ENCODE measurements at places on chromosomes 2 and 18.

- no peak for DNase-seq
These were observed 98.6 kb downstream of the GALNT1 start for GRCh38 chr18:35680139-35680551.

GRCh38 chr2:181998041-181998835 is 12.6 kb downstream of the PPP1R1C start:
- DNase-seq, result no peak

DNA sequence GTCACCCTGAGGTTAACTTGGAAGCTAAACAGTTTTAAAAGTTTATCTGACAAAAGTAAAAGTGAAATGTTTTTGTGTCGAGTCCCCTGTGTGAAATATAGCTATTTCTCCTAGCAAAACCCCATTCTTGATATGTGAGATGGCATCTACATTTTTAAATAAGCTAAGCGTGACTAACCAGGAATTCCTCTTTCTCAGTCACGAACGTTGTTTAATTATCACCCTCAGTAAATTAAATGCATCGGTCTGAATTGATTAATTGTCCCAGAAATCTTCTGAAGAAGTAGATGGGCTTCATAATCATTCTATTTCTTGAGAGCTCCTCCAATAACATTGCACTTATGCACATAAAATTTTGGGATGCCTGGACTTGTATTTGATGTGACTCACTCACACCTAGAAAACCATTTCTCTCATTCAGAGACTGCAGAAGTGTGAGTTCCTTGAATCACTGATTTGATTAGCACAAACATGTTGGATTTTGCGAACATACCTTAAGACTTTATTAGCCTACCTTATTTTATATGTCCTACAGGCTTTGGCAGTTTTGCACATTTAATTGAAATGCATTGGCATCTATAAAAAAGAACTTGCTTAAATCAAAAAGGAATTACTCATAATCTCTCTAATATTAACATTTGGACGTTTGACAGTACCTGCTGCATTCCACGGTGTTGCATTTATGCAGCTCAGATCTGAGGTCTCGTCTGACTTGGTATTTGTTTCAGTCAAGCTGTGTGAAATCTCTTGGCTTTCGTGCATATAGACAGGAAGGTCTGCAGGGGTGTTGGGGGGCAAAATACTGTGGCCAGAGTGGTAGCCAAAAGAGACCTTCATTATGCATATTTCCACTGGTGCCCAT is 475.2 kb downstream of the EPHA4 start:
- peak; percentile 50 for DNase-seq

DNA sequence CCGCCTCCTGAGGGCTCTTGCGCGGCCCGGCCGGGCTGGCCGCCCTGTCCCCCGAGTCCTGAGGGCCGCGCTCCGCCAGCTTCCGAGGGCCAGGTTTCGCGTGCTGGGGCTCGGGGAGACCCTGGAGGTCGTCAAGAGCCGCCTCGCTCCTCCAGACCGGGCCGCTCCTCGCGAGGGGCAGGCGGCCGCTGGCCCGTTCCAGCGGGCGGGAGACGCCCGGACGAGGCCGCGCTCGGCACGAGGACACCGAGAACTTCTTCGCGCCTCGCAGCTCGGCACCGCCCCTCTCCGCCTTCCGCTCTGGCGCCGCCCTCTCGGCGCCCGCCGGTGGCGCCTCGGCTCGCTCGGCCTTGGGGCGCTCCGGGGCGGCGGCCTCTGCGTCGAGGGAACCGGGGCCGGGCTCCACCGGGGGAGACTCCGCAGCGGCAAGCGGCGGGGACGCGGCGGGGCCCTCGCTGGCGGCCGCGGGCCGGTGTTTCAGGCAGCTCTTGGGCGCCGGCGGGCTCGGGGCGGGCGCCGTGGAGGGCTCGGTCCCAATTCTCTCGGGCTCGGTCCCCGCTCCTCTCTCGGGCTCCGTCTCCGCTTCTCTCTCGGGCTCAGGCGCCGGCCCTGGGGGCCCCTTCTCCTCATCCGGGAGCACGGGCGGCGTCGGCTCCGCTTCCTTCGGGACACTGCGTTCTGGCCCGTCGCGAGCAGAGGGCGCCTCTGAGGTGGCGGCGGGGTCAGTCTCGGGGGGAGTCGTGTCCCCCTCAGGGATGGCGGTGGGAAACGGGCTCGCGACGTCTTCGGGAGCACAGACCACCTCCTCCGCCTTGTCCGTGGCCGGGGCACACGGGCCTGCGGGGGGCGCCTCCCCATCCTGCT is 91.6 kb upstream of the MGAT4A start:
- peak; percentile 38 for DNase-seq

GRCh38 chr2:239266779-239267287 is 134.0 kb downstream of the HDAC4 start:
- DNase-seq, result no peak

GRCh38 chr2:120659275-120659977 is 76.2 kb upstream of the GLI2 start:
- DNase-seq, result no peak

- DNase-seq, result no peak
These were observed 29.3 kb upstream of the CYP20A1 start for GRCh38 chr2:203209538-203209937.

DNA sequence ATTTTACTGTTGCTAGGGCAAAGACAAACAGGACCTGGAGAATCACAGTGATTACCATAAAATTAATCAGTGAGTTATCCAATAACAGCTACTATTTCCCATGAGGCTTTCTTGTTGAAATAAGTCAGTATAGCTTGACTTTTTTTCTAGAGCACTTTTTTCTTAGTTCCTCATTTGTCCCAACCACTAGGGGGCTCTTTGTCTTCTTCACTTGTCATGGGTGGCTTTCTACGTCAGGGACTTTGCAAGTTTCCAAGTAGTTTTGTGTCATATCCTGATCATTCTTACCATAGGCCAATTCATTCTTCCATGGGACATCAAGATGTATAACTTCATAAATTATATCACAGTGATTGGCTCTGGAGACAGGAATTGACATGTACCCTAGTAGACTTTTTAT is 1019.6 kb upstream of the PIK3C3 start:
- peak; percentile 54 for DNase-seq

- DNase-seq, result peak; percentile 48
These were observed 187.1 kb upstream of the PIK3C3 start for GRCh38 chr18:41767960-41768359.

DNA sequence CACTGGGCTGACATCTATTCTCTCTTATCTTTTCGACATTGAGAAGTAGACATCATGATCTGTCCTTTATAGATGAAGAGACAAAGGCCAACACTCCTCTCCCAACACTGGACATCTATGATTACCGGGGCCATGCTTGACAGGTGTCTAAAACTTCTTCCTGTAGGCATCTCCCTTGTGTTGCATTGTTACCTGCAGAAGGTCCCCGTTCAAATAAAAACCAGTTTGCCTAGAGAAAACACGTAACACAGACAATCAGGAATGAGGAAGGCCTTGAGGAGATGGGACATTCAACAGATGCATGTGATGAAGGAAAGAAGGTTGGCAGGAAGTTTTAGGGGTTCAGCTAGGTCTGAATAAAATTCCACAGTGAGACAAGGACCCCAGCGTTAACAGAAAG is 70.8 kb upstream of the ST8SIA3 start:
- no peak for DNase-seq

DNA sequence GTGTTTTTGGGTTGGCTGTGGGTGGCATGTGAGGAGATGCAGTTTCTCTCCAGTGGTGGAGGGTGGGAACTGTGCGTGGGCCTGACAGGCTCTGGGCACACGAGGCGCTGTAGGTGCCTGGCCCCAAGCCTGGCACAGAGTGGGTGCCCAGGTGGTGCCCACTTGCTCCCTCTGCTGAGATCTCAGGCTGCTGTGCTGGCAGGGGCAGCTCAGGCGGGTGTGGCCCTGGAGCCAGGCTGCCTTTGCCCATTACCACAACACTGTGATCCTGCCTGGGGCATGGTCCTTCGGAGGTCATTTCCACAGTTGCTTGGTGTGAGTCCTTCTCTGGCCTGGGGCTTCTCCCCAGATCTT is 20.4 kb downstream of the TSHZ1 start:
- no peak for DNase-seq

DNA sequence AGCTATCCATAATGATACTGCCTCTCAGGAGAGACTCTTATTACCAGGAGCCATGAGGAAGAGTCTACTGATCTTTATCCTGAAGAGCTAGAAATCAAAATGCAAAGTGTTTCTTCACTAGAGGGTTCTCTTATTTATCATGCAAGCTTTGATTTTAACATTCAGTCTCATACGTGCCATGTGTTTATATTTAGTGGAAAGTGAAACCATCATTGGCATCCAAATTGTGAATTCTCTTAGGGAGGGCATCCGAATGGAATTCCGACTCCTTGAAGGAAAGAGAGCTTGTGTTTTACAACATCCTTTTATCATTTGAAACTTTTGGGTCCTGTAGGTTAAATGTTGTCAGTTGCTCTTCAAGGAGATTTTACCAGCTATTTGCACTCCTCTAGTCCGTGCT is 170.4 kb upstream of the SESTD1 start:
- no peak for DNase-seq

DNA sequence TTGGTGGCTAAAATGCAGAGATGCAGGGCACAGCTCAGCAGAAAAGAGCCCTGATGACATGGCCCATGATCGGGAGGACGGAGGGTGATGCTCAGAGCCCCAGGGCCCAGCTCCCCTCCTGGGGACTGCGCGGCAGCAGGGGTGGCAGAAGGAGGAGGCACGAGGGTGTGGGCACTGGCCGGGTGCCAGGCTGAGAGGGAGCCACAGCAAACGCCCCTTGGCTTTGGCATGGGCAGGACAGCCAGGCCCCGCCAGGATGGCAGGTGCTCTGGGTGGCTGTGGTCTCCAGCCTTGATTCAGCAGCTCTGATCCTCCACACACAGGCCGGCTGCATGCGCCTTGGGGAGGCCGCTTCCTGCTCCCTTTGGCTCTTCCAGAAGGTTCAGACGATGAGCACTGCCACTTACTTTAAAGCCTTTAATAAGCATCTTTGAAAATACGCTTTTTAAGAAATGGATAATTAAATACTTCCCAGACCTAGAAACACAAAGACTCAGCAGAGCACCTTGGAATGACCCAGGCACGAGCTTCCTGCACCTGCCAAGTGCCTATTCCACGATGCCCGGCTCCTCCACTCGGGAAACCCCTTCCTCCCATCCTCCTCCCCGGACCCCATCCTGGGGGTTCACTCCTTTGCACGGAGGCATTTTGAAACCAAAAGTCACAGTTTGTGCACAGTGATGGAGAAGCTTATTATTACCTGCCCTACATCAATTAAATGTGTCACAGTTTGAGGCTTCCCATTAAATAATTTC is 78.5 kb upstream of the SNTG2 start:
- DNase-seq, result no peak

- DNase-seq, result no peak
These were observed 55.7 kb downstream of the LOXHD1 start for GRCh38 chr18:46601141-46601805.

GRCh38 chr18:51127664-51128063 is 69.8 kb downstream of the MEX3C start:
- no peak for DNase-seq

GRCh38 chr18:50334546-50335152 is 40.2 kb upstream of the SKA1 start:
- DNase-seq, result no peak

DNA sequence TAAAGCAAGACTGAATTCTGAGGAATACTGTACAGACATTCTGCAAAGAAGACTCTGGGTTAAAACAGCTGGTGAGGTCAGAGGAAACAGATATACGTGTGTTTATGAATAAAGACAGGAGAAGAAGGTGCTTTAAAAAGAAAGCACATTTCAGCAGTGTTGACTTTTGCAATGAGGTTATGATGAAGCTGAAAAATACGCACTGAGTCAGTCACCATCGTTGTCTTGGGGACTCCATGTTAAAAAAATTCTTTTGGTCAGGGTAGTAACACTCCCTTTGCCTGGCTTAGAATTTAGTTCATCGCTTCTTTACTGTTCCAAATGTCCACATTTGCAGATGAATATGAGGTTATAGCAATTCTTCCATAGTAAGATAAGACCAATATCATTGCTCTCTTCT is 1049.0 kb downstream of the TSN start:
- no peak for DNase-seq

GRCh38 chr2:29309090-29310029 is 194.1 kb downstream of the CLIP4 start:
- DNase-seq, result peak; percentile 72

DNA sequence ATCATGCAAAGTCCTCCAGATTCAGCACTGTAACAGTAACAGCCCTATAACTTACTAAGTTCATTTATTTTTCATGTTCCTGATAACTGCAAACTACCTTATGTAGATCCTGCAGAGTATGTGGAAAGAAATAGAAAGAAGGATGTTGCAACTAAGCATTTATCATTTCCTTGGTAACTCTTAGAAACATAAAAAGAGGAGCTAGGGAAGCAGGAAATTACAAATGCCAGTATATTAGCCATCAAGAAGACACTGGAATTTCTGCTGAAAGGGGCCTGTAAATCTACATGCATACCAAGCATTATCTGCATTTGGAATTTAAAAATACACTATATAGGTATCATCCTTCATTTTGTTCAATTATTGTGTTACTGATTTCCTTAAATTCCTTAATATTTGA is 66.8 kb downstream of the PDE11A start:
- DNase-seq, result no peak

DNA sequence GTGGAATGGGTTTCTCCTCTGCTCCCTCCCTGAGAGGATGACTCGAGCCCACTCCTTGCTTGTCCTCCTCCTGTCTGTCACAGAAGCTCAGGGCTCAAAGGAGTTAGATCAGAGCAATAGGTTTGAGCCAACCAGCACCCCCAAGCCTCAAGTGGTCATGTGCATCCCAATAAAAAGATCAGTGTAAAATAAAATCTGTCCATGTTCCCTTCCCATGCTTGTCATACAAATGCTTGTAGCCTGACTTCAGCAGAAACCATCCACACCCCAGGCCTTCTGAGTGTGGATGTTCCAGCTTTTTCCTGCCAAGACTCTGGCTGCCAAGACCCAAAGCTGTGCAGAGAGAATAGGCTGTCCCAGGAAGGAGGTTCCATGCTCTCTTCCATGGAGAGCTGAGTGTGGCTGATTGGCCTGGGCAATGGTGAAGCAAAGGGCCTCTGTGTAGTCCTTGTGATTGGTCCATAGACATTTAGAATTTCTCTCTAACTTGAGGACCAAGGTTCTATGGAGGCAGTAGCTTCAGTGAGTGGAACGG is 67.4 kb downstream of the GYPC start:
- no peak for DNase-seq

DNA sequence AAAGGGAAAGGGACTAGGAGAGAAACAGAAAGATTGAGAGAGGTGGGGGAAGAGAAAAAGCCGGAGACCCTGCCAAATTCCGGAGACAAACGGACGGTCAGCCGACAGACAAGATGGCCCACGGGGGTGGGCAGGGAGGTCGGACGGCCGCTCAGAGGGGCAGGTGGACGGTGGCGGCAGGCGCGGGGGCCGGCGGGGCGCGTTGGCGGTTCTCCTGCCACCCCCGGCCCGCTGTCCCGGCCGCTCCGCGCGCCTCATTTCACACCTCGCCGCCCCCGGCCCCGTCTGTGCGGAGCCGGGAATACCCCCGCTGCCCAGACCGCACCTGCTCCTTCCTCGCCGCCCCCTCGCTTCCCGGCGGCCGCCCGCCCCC is 935 bp downstream of the SLC30A3 start:
- no peak for DNase-seq

- DNase-seq, result no peak
These were observed 54.7 kb upstream of the MGAT5 start for GRCh38 chr2:134199123-134199522.

GRCh38 chr2:241191081-241191480 is 2.6 kb downstream of the ANO7 start:
- no peak for DNase-seq

- DNase-seq, result no peak
These were observed 123.0 kb downstream of the NFATC1 start for GRCh38 chr18:79518683-79519128.

Data from ACHN (cell line).